ENCODE measurements at places on chromosomes 16 and 17.

GRCh38 chr16:54201200-54201599 lies 85.4 kb downstream of the IRX3 start:
- no peak for DNase-seq

- peak; percentile 51 for DNase-seq
Observed at GRCh38 chr17:64212122-64212521, 50.9 kb downstream of the TEX2 start.

DNA sequence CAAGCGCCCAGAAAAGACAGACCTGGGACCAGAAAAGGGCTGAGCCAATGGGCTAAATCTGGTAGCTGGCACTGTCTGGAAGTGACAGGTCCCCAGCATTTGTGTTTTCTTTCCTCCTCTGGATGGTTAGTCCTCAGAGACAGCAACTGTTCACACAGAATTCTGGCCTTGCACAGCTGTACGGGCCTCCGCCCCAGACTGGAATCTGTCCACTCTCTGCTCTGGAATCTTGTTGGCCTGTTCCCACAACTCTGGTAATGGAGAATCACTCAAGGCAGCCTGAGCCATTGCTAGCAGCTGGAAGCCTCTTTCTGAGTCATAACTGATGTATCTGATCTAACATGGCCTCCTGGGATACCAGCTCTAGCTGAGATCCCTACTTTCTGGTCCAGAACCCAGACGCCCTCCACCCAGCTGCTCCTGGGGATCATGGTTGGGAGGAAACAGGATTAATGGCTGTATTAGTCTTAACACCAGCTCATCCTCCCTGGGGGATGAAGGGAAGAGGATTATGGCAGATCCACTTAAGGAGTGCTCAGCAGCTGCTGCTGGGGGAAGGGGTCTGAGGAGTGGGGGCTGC lies 9.1 kb downstream of the ZNF668 start:
- DNase-seq: peak; percentile 94

- no peak for DNase-seq
Observed at GRCh38 chr17:77303620-77304019, 162.9 kb downstream of the SEC14L1 start.
